Pulmonary artery endothelial cell (primary cell): ENCODE measurements at places on chromosomes 6 and 20.

DNA sequence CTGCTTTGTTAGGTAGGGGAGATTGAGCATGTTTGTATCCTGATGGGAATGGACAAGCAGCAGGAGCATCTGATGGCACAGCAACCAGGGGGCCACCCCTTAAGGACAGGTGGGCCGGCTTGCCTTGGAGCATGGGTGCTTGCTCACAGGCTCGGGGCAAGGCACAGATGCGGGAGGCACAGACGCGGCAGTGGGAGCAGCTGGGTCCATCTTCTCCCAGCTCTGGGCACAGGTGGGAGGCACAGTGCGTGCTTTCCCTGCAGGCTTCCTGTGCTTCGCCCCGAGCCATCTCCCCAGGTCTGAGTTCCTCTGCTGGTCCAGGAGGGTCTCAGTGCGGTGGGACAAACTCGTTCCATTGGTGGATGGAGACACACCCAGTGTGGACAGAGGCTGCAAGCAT, 73.6 kb upstream of the BHLHE23 start:
- DNase-seq, result no peak

DNA sequence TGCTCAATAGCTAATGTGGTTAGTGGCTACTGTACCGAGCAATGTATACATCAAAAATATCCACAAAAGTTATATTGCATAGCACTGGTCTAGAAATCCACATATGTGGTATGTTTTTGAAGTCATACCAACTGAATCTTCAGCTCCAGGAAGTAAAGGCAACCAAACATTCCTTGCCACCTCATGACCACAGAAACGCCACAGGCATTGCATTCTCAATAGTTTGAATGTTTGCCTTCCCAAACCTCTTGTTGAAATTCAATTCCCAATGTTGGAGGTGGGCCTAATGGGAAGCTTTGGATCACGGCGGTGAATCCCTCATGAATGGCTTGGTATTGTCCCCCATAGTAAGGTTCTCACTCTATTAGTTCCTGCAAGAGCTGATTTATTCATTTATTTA, 18.2 kb upstream of the ZNF391 start:
- no peak for DNase-seq

- no peak for DNase-seq
These were observed 40.4 kb downstream of the ANKS1A start for GRCh38 chr6:34929241-34929978.

DNA sequence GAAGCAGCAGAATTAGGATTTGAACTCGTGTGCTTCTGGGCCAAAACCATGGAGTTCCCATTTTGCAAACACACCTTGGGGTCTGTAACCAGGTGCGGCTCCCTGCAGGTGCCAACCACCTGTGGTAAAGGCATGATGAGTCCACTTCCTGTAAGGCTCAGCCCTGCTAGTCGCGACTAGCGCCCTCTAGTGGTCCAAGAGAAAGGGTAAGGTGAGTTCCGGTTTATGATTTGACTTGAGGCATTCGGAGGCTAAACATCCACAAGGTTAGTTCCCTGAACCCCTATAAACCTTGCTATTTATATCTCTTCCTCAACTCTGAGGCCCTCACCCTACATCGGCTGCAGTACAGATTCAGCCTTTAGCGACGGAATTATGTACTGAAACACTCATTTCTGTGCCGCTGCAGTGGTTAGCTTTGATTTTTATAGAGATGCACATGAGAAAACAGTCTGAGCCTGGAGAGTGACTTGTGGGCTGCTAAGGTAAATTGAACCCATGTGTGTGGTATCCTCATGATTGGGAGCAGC, 173.4 kb downstream of the PLCB1 start:
- no peak for DNase-seq

DNA sequence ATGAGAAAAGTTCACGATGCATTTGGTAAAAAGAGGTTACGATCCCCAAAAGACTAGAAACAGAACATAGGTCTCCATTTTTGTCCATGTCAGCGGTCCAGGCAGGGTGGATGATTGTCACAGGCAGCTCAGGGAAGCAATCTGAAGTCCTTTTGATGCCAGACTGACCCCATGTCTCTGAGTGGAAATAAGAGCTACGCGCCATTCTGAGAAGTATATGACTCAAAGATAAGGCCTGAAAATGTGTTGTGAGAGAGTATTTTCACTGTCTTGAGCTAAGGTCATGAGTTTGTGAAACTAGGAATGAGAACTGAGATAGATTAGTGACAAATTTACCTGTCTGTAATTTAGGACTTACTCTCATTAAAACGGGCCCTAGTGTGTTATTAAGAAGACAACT, 69.5 kb downstream of the LYRM4 start:
- DNase-seq, result no peak

DNA sequence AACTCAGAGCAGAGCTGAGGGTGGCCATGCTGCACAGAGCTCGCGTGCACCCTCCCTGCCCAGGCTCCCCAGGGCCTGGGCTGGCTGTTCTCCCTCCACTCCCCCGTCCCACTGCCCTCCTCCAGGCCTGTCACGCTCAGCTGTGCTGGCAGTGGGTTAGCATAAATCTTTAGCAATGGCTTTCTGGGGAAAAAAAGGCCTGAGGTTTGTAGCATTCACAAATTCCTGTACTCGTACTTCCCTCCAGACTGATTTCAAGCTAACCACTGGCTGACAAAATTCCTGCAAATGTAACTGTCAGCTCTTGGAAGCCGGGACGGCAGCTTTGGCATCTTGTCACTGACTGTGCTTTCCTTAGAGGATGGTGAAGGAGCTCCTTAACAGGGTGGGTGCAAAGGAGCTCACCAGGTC, 22.3 kb upstream of the SMOC2 start:
- DNase-seq, result no peak

DNA sequence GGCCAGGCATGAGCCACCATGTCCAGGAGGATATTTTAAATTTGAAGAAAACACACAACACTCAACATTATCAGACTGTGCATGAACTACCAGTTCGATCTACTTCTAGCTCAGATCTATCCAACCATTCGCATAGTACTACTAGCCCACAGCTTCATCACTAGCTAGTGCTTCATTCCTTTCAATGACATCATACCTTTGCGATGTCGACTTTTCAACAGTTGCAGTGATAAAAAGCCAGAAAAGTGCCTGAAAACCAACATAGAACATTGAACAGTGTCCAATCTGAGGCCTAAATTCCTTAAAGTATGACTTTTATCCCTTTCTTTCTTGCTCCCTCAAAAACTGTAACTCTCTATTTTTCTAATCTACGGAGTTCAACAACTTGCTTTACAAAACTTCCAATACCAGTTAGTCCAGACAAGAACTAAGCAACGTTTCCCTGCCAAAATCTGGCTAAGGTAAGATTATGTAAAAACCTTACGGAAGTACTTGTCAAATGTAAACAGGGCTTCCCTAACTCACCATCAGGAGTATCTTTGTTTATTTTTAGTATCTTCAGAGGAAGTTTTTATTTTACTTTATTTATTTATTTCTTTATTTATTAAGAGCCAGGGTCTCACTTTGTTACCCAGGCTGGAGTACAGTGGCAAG, 434.0 kb upstream of the JARID2 start:
- no peak for DNase-seq

DNA sequence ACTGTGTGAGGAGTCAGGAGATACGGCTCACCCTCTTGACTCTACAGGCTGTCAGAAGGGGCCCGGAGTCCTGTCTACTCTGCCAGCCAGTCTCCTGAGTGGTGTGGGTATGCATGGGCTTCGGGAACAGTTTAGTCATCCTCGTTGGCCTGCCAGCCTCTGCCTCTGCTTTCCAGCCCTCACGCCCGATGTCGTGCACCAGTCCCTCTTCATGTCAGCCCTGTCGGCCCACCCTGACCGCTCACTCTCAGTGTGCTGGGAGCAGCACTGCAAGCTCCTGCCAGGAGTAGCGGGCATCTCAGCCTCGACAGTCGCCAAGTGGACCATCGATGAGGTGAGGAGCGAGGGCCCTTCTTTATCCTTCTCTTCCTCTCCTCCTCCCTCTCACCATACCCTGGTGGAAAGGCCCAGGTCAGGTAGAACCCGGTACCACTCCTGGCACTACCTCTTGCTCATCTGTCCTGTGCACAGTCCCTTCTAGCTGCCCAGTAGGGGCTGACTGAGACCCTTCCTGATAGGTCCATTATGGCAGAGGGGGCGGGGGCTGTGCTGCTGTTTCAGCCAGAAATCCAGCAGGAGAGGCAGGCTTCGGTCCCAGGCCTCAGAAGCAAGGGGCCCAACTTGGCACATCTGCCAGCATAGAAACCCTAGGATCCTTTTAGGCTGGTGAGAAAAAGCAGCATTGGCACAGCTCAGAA, 18.7 kb upstream of the SGK2 start:
- DNase-seq, result no peak

DNA sequence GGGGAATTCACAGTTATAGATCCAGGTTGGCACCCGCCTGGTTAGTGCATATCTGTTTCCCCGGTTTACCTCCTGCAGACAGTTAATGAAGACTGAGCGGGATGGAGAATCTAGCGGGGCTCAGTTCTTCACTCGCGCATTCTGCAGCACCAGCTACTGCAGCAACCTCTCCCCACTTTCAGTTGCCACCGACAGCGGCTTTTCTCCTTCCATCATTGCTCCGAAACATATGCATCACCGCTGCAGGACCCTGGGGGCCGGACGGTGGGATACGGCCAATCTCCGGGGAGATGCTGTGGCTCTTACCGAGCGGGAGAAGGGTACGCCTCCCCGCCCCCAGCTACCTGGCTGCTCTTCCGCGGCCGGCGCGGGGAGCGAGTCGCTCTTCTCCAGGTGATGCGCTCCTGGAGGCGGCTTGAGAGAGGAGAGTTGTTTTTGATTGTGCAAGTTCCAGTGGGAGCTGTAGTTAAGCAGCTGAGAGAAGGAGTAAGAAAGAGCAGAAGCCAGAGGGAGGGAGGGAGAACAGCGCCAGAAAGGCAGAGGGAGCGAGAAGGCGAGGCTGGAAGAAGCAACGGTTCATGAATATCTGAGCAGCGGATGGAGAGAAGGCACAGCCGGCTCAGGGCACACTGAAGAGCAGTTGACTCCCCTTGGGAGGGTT, at the start of gene SGK1:
SGK1 (minus strand) TSS at position 642 of the 661 bp plus-strand sequence. CDS start 652 bp downstream, outside the sequence.
- no peak for DNase-seq

DNA sequence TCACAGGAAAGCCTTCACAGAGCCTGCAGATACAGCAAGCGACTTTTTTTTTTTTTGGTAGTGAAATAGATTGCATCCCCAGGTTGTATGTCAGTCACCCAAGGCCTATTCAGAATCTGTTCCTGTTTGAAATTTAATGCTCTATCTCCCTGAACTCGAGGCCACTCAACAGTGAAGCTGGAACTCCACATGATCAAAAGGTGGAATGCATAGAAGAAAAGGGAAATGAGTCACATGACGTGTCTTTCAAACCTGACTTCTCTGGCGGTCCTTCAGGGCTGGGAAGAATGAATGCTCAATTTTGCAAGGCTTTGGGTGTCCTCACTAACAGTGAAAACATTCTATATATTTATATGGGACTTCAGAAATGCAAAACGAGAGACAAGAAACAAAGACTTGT, 88.4 kb upstream of the B3GAT2 start:
- DNase-seq, result no peak

- no peak for DNase-seq
These were observed 141.0 kb downstream of the TBXT start for GRCh38 chr6:166026586-166027126.

DNA sequence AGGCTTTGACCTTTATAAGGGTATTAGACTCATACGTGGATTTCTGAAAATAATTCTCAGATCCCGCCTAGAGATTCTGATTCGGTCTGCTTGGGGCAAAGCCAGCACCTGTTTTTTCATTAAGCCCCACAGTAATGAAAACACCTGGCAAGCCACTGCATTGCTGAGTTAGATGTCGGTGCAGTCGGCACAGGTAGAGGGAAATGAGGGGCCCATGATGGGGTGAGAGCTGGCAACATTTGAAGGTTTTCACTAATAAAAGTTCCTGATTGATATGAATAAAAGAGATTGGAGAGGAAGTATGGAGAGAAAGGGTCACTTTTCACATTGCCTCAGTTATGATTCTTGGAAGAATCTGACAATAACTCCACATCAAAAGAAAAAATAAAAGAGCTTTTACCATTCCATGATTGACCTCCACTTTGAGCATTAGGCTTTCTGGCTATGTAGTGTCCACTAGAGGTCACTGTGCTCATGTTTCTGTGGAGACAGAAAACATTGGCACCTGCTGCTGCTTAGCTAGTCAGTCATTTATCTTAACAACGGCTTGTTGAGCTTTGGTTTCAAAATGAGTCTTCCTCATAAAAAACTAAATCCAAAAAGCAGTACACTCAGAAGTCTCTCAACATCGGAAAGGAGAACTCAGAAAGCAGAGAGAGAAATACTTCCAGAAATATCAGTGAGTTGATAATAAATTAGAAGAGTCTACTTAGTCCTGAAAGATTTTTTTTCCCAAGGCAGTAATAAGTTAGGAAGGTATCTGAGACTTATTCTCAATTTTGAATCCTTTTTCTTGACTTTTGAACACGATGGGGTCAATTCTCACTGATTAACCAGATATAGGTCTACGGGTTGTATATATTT, 53.3 kb upstream of the KLHL31 start:
- DNase-seq, result peak; percentile 44

DNA sequence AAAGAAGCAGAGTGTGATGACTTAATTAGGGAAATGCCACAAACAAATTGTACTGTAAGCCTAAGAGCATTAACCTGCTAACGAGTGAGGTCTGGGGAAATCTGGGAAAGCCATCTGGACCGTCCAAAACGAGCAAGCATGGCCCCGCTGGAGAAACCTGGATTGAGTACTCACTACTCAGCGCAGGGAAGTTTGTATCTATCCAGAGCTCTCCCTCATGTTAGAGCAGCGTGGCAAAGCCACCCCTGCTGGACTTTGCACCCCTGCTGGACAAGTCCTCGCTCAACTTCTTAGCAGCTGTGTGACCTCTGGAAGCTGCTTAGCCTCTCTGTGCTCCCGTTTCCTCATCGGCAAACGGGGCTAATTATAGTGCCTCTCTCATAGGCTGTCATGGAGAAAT, 37.3 kb downstream of the PSMG4 start:
- DNase-seq, result no peak
